ENCODE measurements at places on chromosomes 4 and X.

- no peak for DNase-seq
Observed at GRCh38 chrX:31837445-31838049, 765.7 kb upstream of the FTHL17 start.

GRCh38 chr4:111959222-111959621 lies 186.0 kb upstream of the FAM241A start:
- DNase-seq, result no peak

- no peak for DNase-seq
Observed at GRCh38 chr4:21795091-21795490, 153.5 kb downstream of the KCNIP4 start.

- no peak for DNase-seq
Observed at GRCh38 chrX:107709266-107709806, 66.3 kb downstream of the TSC22D3 start.

DNA sequence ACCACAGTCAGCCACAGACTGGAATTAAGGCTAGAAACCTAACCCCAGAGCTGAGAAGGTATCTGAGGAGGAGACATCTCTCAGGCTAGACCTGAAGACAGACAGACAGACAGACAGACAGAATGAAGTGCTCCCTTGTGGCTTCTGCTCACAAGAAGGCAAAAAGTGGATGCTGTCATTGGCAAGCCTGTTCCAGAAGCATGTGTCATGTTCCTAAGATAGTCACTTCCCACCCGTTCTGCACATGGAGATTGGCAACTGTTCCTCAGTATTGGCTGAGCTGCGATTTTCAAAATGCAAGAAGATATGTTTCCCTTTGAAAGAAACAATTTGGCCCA lies 166.4 kb downstream of the NSUN7 start:
- no peak for DNase-seq

- DNase-seq, result no peak
Observed at GRCh38 chrX:150429594-150429993, 66.5 kb downstream of the MAMLD1 start.

DNA sequence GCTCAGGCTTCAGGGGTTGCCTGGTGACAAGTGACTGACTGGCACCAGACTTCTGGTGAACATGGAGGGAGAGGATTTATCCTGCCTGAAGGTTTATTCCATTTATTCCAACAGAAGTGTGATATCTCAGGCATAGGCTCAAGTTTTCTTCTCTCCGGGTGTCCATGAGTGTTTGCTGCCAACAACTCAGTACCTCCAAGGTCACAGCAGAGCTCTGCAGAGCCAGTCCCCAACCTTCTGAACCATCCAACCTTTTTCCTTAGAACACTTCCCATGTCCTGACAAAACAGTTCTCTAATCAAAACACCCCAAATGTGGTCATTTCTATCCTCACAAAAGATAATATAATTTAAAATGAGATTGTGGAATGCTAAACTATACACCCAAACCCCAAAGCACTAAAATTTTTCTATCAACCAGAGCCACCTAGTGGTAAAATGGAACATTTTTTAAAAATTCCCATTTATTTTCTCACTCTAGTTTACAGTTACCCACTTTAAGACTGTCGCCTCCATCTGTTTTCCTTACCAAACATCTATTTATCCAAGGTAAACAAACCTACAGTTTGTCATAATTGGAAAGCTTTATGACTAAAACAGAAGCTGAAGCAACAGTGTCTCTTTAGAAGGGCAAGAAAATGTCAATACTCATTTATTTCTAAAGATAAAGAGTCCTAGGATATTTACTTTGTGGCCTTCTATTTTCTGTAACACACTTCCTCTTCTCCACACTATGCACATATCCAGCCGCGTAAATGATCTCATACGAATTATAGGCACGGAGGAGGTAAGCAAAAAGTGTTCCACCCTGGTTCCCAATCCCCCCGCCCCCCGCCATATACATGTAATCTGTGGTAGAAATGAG lies 39.5 kb downstream of the TMEM154 start:
- DNase-seq, result no peak

- no peak for DNase-seq
Observed at GRCh38 chr4:14431155-14432134, 570.8 kb upstream of the CPEB2 start.

- no peak for DNase-seq
Observed at GRCh38 chrX:114970806-114971205, 46.6 kb downstream of the IL13RA2 start.
